ENCODE measurements at places on chromosomes 4 and X.

GRCh38 chr4:168880811-168881595 lies 129.1 kb downstream of the CBR4 start:
- no peak for DNase-seq

- DNase-seq = no peak
Observed at GRCh38 chrX:41946235-41946634, 22.9 kb upstream of the CASK start.

GRCh38 chr4:7524843-7525242 lies 90.1 kb upstream of the PSAPL1 start:
- DNase-seq = no peak

DNA sequence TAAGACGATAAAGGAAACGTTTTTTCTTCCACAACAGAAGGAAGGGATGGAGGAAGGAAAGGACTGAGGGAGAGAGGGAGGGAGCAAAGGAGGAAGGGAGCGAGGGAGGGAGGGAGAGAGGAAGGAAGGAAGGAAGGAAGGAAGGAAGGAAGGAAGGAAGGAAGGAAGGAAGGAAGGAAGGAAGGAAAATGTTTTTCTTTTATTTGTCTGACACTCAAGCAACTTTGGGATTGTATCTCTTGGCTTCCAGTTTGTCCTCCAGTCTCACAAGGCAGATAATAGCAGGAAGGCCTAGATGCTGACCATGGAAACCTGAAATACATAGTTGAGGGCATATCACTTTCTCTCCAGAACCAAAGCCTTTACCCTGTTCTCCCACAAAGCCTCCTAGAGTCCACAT lies 226.7 kb downstream of the ZNF674 start:
- no peak for DNase-seq

- no peak for DNase-seq
Observed at GRCh38 chrX:39427492-39427891, 626.2 kb downstream of the MID1IP1 start.

DNA sequence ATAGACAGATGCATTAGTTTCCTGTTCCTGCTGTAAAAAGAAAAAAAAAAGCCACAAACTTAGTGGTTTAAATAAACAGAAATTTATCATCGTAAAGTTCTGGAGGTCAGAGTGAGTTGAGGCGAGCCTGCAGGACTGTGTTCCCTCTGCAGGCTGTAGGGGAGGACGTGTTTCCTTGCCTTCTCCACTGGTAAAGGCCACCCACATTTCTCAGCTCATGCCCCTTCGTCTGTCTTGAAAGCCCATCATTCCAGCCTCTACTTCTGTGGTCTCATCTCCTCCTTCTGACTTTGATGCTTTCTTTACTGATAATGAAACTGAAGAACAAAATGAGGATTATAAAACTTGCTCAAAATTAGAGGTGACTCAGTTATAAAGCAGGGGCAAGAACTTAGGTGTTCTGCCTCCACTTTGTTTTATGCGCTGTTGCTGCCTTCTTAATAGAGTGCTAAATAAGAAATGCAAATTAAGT lies 143.0 kb downstream of the STIM2 start:
- DNase-seq = no peak

DNA sequence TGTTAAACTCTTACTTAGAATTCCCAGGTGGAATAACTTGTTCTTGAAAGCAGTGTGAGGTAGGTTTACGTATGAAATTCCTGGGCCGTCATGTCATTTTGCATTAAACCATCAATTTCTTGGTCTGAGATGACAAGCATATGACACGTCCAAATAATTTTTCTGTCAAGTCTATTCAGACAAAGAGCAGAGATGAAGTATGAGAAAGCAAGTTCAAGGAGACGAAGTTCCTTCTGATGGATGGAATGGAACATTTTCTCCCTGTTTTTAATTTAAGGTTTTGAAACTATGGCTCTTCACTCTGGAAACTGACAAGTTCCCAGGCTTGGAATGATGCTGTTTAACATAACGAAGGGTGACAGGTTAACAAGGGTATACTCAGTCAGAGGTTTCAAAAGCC lies 252.8 kb upstream of the SFRP2 start:
- DNase-seq = no peak
